Pons (tissue), 1 donor: ENCODE measurements at places on chromosomes 2 and 18.

GRCh38 chr2:100786985-100787384 lies 33.0 kb upstream of the NPAS2 start:
- no peak for DNase-seq

DNA sequence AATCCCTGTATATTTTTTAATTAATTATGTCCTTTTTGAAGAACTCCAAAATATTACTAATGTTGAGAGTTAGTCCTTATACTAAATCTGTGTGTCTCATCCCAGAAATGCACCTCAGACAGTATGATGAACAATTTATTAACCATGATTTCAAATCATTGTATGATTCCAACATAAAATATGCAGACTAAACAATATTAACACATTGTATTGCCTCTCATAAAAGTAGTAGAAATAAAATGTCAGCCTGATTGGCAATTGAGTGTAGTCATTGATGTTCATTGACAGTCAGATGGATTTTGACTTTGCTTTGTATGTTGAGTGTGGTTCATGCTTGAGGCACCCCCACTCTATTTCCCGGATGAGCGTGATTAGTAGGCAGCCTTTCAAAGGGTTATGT lies 57.5 kb downstream of the KCTD18 start:
- no peak for DNase-seq

- DNase-seq, result no peak
Observed at GRCh38 chr2:130289780-130290179, 52.9 kb upstream of the IMP4 start.

GRCh38 chr2:102064679-102065674 lies 73.2 kb downstream of the IL1R2 start:
- DNase-seq, result no peak

DNA sequence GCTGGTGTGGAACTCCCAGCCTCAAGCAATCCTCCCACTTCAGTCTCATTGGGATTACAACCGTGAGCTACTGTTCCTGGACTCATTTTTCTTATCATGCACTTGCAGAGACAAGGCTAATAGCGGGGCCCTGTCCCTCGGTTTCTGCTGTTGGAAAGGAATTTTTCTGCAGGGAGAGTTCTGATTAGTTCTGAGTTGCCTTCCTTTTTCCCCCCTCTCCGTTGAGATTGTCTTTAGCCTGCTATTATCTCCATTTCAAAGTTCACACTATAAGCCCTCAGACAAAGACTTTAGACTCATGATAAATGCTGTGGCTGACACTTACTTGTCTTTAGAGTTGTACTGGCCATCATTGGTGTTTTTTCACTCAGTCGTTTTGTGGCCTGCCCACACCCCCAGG lies 97.2 kb downstream of the NCOA1 start:
- no peak for DNase-seq

- no peak for DNase-seq
Observed at GRCh38 chr2:23381084-23381483, 3.9 kb upstream of the KLHL29 start.

DNA sequence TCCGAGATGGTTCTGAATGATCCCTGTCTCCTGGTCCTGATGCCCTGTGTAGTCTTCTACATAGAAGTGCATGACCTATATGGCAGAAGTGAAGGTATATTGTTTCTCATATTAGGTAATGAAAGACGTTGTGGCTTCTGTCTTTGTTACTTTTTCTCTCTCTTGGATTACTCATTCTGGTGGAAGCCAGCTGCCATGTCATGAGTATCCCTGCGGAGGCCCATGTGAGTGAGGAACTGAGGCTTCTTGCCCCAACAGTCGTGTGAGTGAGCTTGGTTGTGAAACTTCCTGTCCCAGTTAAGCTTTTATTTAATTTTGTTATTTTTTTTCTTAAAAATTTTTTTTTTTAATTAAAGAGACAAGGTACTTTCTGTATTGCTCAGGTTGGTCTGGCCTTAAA lies 134.7 kb downstream of the UBR3 start:
- no peak for DNase-seq

GRCh38 chr2:49049161-49049560 lies 105.2 kb downstream of the FSHR start:
- DNase-seq, result no peak

GRCh38 chr2:58081000-58081399 lies 34.4 kb downstream of the VRK2 start:
- DNase-seq, result no peak

GRCh38 chr2:126100962-126101361 lies 555.0 kb upstream of the GYPC start:
- DNase-seq, result no peak

- DNase-seq, result no peak
Observed at GRCh38 chr18:38576349-38576748, 1010.8 kb upstream of the CELF4 start.

GRCh38 chr2:111930409-111930808 lies 32.0 kb downstream of the MERTK start:
- no peak for DNase-seq

DNA sequence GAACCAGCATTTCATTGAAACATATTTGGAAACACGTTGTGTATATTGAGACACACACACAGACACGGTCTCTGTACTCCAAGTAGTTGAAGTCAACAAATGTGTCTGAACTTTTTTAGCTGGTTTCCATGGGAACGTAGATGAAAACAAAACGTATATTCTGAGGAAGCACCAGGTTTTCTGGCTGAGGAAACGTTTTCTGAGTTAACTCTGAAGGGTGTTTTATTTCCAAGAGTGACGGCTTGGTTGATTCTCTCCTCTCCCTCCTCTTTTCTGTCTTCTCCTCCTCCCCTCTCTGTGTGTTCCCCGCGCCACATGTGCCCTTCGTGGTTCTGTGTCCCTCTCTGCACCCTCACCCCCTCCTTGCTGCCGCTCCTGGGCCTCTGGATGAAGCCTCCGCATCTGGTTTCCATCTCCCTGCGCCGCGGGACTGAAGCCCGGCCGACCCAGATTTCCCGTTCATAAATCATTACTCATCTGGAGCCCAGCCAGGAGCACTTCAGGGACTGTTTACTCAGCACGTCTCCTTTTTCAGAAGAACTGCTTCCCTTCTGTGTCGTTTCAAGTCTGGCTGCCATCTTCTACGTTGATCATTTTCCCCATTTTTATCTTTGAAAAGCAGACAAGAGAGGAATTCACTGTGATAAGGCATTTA lies 122.7 kb downstream of the COL6A3 start:
- DNase-seq, result peak; percentile 24

DNA sequence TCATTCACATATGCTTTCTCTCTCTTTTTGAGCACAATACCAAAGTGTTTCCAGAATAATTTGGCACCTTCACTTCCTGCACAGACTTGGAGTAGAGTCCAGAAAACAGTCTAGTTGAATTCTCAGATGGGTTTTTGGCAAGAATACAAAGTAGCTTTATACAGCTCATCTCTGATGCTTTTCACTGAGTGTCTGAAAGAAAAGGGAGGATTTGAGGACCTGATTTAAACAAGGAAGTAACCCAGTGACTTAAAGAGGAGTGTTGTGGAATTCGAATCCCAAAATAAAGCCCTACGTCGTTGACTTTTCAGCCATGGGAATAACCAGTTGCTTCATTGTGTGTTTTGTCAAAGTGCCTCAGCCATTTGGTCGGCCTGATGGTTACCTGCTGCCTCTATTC lies 31.8 kb downstream of the METAP1D start:
- DNase-seq, result peak; percentile 16

DNA sequence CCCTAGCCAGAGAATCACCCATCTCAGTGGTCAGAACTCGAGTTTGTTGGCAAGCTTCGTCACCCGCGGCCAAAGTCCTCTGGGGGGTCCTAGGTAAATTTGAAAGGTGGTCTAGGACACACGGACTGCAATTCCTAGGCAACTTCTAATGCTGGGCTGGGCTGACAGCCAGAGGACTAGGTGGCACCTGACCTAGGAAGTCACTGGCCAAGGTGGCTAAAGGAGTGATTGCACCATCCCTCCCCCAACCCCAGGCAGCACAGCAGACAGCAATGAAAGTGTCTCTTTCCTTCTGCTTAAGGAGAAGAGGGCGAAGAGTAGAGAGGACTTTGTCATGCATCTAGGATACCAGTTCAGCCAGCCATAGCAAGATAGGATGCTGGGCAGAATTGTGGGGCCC lies 110.9 kb downstream of the CABYR start:
- DNase-seq, result no peak

GRCh38 chr2:196259507-196260481 lies 88.4 kb upstream of the STK17B start:
- DNase-seq, result no peak

DNA sequence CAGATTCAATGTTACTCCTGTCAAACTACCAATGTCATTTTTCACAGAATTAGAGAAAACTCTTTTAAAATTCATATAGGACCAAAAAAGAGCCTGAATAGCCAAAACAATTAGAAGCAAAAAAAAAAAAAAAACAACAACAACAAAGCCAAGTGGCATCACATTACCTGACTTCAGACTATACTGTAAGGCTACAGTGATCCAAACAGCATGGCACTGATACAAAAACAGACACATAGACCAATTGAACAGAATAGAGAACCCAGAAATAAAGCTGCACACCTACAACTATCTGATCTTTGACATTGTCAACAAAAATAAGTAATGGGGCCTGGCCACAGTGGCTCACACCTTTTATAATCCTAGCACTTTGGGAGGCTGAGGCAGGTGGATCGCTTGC lies 53.2 kb downstream of the TAF4B start:
- DNase-seq, result no peak

DNA sequence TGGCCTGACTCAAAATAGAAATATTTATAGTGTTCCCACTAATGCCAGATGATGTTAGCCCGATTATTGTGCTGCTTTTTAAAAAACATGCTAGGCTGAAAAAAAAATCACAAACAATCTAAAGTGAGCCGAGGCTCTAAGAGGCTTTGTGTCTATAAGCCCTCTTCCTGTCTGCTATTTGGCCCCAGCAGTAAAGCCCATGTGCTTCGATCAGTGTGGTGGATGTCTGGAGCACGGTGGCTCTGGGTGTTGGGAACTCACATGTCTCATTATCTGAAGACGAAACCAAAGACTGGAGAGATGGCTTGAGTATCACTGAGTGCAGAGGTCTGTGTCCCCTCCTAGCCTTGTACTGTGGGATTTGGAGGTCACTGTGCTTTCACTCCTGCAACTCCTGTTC lies 55.1 kb downstream of the INO80C start:
- DNase-seq, result no peak

DNA sequence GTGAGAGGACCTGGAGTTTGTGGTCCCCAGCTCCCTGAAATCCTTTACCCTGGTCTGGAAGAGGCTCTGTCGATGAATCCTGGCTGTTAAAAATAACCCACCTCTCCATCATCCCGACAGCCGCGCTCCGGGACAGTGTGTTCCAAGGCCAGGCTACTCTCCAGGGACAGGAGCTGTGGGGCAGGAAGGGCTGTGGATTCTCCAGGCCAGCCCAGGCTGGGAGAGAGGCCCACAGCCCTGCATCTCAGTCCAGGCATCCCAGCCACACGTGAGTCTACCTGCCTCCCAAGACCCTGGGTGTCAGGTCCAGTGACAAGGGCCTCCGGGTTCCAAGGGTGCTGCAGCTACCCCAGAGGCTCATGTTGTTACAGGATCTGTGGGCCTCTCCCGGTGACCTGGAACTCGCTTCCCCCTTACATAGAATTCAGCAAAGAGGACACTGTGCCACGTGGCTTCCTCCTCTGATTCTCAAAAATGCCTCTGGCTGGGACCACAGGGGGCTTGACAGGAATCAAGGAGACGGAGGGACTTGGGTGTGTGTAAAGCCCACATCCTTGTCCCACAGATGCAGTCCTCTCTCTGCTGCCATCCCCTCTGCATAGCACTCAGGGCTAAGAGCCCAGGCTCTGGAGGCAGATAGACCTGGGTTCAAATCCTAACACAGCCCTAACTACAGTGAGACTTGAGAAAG lies 17.3 kb downstream of the ADRA2B start:
- no peak for DNase-seq

DNA sequence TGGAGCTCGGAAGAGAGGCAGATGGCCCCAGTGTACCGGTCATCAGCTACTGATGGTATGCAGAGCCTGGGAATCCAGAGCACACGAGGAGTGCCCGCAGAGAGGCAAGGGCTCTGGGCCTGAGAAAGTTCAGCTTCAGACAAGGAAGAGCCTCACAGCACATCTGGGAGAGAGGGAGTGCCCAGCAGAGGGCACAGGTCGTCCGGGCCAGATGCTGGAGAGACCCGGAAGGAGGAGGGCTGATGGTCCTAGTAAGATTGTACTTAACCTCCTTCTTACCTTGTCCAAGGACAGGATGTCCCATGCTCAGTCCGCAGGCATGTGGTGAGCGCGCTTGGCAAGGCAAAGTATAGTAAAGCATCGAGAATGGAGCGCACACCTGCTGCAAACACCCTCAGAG lies 24.4 kb upstream of the CHMP1B start:
- DNase-seq, result no peak

- no peak for DNase-seq
Observed at GRCh38 chr2:38440655-38441054, 63.6 kb upstream of the ATL2 start.

GRCh38 chr2:134148843-134149472 lies 104.9 kb upstream of the MGAT5 start:
- DNase-seq, result no peak

DNA sequence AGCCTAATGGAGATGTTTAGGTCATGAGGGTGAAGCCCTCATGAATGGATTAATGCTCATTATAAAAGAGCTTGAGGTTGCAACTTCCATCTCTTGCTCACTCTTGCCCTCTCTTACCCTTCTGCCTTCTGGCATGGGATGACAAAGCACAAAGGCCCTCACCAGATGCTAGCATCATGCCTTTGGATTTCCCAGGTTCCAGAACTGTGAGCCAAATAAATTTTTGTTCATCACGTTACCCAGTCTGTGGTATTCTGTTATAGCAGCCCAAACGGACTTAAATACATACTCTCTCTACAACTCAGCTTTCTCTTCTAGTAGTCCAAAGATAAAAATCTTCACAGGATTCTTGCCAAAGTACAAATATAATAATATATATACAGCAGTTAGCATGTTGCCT lies 75.8 kb downstream of the LNPK start:
- DNase-seq, result no peak

GRCh38 chr2:99414566-99414965 lies 75.3 kb downstream of the REV1 start:
- no peak for DNase-seq

DNA sequence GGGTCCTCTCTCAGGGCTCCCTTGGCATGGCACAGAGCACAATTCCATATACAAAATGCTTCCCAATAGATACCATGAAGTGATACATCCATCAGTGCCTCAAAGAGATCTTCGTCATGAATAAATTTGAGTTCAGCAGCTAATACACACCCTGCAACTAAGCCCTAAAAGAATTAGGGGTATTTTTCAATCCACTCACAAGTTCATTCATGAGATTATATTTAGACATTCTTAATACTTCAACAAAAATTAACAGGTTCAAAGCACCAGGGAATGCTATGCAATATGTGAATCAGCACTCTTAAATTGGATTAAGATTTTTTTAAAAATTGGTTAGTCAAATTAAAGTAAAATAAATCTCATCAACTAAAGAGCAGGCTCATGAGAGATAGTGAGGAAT lies 79.7 kb downstream of the PID1 start:
- no peak for DNase-seq

DNA sequence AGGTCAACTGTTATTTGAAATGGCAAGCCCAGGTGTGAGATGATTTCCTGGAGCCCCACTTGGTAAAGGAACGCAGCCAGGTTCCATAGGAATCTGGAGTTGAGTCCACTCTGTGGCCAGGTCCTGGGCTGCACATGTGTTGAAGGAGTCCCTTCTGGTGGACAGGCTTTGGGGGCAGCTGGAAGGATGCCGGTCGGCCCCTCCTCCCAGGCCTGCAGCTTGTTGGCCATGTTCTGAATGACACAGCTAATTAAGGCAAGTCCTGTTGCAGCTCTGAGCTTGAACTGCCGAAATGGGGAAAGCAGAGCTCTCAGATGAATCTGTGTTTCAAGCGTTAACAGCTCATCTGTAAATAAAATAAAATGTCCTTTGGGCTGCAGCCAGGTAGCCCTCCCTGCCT lies 23.8 kb downstream of the EN1 start:
- DNase-seq, result no peak
